ENCODE measurements at places on chromosomes 12 and 14.

- peak; percentile 89 for DNase-seq
These were observed 98.9 kb downstream of the CHST11 start for GRCh38 chr12:104555648-104556047.

DNA sequence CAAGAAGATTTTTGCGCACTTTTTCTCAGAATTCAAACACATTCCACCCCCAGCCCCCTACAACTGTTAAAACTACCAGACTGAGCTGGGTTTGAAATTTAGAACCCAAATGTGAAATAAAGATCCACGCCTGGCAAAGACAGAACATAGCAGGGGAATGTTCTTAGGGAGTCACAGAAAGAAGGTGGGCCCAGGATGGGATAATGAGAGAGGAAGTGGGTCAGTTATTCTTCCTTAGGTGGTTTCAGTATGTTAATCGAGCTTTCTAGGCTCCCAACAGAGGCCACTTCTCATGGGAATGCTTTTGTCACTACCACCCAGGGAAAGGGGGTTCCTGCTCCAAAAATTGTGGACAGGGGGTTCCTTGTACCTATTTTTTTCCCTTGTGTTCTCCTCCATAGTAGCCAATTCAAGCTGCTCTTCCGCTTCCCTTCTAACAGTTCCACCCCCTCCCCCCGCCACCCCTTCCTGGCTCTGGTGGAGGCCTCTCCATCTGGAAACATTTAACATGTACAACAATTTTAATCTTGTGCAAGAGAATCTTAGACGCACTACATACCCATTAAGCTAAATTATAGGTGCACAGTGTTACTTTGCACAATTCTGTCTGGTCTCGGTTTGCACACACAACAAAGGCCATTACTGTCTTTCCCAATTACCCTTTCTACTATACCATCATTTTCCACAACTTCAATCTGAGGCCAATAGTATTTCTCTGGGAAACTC is 218.1 kb downstream of the MON2 start:
- no peak for DNase-seq

DNA sequence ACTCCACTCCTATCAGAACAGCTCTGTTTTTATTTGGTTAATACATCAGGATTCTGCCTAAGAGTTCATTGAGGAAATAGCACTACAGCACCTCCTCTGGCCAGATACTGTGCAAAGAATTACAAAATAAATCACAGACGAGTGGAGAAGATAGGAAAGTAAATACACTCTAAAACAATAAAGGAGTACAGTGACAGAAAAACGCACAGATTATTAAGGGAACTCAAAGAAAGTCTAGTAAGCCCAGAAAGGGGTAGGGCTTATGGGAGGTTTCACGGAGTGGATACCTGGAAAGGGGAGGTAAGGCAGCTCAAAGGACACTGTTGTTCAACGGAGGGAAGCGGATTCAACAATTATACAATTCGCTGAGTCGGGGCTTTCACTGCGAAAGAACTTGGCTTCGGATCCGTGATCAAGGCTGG is 5.5 kb downstream of the OR10AD1 start:
- peak; percentile 26 for DNase-seq

DNA sequence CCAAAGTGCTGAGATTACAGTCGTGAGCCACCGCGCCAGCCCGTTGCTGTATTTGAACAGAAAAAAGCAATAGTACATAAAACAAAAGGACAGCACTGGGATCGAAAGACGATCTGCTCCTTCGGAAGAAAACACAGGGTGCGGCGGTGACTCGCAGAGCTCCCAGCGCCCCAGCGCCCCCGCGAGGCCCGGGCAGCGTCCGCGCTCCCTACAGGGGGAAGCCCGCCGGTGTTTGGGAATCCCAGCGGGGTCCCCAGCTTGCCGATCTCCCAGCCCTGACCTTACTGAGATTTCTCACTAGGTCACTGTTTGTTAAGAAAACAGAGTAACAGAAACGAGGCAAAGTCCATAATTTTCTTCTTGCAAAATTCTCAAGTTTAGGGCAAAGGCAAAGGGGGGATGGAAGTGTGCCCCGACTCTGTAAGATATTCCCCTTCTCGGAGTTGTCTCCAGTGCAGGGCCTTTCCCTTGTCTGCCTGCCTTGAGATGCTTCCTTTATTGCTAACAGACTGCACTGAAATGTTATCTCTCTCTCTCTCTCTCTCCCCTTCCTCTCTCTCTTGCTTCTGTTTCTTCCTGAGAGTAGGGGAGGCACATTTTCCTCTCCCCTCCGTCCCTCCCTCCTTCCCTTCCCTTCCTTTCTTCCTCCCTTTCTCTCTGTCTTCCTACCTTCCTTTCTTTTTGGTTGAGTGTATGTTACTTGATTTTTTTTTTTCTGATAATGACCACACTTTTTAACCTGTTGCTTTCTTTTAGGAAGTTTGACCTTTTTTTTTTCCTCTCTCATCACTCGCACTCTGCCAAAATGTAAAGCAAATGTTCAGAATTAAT is 91.9 kb downstream of the TMEM30B start:
- no peak for DNase-seq

GRCh38 chr14:106343626-106344025 is 817.2 kb downstream of the TMEM121 start:
- DNase-seq = no peak

DNA sequence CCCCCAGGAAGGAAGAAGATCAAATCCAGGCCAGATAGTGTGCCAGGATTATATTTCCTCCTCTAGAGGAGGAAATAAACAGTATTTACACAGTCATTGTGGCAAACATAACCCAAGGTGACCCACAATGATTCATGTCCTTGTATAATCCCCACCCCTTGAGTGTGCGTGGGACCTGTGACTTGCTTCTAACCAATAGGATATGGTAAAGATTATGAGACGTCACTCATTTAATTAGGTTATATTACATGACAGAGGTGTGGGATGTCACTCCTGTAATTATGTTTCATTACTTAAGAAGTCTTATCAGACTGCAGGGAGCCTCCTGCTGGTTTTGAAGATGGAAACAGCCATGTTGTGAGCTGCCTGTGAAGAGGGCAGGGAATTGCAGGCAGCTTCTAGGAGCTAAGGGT is 12.2 kb upstream of the CATSPERB start:
- peak; percentile 80 for DNase-seq

GRCh38 chr14:44897845-44898151 is 63.9 kb downstream of the KLHL28 start:
- DNase-seq = no peak

- DNase-seq = no peak
These were observed 19.7 kb downstream of the PLEKHG3 start for GRCh38 chr14:64723691-64724577.

DNA sequence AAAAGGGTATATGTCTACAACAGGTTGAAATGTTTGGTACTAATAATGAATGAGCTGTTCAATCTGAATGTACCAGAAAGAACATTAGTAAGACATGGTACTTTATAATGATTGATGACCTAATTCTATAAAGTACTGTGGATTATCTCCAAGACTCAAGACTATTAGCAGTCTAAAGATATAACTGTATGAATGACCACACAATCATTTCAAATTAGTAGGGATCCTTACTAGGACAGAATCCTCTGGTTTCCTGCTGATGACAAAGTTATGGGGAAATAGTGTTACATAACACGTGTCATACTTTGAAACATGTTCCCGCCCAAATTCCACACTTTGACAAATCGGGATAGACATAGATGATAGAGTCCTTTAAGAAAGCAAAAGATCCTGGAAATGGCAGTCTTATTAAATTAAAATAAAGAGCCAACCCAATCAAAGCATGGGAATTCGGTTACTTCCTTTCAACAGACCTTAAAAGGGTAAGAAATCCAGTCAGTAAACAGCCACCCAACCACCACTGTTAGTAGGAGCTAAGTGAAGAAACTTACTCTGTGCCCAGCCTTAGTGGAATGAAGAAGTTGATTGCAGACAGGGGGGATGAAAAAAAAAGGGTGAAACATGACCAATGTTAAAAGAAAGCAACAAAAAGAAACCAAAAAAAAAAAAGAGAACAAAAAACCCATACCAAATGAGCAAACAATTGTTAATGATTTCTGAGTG is 2.8 kb downstream of the VPS29 start:
- DNase-seq = no peak

DNA sequence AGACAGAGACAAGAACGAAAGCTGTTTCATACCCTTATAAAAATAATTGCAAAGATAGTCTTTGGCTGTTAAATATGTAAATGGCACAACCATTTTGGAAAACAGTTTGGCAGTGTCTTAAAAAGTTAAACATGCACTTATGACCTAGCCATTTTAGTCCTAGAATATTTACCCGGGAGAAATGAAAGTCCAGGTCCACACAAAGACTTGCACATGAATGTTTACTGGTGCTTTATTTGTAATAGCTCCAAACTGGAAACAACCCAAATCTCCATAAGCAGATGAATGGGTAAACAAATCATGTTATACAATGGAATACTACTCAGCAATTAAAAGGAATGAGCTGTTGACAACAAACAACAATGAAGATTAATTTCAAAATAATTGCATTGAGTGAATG is 380.4 kb downstream of the ETNK1 start:
- no peak for DNase-seq

GRCh38 chr12:108565976-108566375 is 3.6 kb downstream of the ISCU start:
- DNase-seq = peak; percentile 95

DNA sequence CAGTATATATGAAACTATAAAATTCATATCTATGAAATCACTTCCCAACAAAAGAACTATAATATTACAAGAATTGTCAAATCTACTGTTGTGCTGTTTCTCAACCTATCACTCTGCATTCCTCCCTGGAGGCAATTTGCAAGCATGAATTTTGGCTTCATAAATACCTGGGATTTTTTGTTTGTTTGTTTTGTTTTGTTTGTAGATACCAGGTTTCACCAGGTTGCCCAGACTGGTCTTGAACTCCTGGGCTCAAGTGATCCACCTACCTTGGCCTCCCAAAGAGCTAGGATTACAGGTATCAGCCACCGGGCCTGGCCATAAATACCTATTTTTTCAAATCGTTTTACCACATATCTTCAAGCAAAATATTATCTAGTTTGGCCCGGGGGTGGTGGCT is 38.7 kb downstream of the SGPP1 start:
- DNase-seq = no peak

DNA sequence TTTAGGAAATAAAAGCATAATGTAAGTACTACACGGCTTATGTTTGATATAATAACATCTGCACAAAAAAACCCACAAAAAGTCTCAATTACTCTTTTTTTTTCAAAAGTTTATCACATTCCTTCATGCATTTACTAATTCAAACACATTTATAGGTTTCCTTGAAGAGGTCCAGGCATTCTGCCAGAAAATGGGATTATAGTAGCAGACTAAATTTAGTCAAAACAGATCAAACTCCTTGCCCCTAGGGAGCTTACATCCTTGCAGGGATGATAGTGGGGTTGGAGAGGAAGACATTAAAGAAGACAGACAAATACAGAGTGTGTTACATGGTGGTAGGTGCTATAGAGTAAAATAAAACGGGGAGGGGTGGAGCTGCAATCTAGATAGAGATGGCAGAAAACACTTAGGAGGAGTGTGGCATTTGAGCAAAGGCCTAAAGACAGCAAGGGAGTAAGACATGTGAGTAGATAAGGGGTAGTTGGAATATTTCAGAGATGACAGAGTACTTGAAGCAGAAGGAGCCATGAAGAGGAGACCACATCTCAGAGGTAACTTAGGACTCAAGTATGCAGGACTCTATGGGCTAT is 266.9 kb downstream of the PPFIA2 start:
- no peak for DNase-seq

- DNase-seq = no peak
These were observed 2.0 kb upstream of the ENO2 start for GRCh38 chr12:6912164-6912935.

GRCh38 chr14:87148655-87149054 is 844.3 kb downstream of the GALC start:
- no peak for DNase-seq

- DNase-seq = no peak
These were observed 447.4 kb downstream of the SLC16A7 start for GRCh38 chr12:60043236-60043635.

DNA sequence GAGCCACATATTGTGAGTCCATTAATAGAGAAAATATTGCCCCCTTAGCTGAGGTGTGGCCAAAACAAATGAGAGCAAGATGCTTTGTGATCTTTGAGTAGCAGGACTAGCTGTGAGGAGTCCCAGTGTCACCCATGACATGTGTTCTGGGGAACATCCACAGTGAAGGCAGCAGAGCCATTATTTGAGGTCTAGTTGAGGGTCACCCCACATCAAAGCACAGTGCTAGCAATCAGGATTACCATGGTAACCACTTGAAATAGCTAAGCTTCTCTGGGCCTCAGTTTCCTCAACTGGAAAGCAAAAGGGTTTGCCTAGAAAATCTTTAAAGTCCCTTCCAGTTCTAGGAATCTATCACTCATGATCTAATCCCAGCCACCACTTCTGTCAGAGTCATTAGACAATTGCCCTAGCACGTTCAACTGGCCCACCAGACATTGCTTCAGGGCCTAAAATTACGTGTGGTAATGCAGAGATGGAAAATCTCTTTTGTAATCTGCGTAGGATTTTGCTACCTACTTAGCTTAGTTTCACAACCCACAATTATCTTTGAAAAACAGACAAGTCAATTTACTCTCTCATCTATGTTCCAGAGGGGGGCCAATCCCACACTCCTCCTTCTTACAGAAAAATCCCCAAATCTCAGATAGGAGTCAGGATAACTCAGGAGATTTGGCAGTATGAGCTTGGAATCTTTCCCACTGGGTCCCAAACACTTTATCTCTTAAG is 251.2 kb upstream of the EGLN3 start:
- DNase-seq = no peak

DNA sequence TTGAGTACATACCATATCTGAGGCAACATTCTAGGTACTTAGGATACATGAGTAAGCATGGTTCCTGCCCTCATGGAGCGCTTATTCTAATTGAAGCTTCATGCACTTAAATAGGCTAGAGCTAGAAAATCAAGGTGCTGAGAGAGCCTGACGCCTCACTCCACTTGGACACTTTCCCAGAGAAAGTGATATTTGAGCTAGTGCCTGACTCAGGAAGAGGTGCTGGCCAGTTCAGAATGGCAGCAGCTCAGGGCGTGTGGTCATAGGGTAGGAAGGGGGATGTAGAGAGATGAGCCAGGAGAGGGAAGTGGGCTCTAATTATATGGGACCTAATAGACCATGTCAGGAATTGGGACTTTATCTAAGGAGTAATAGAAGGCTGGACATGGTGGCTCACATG is 33.3 kb downstream of the TULP3 start:
- no peak for DNase-seq

GRCh38 chr12:57727758-57728395 is 10.7 kb downstream of the AGAP2 start:
- no peak for DNase-seq

GRCh38 chr12:15979096-15980092 is 68.3 kb downstream of the DERA start:
- DNase-seq = no peak

DNA sequence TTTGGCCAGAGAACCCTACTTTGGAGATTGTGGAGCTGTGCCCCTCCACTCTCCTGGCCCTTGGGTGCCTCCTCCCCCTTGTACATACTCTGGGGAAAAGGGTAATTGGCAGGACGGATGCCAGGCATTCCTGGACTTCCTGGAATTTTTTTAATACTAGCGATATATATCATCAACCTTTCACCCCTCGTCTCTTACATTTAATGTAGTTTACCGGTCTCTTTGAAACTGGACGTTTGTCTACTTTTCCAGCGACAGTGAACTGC is 767 bp upstream of the CRY1 start:
- DNase-seq = no peak

All from DMS153 (cell line).